NCI-H345 (cell line): ENCODE measurements at places on chromosomes 5 and 9.

GRCh38 chr5:7869474-7870136 lies 657 bp downstream of the MTRR start:
- peak; percentile 27 for DNase-seq

GRCh38 chr5:123808461-123809380 lies 296.7 kb downstream of the CSNK1G3 start:
- no peak for DNase-seq

GRCh38 chr9:87569008-87569509 lies 71.4 kb downstream of the DAPK1 start:
- no peak for DNase-seq

- DNase-seq = no peak
These were observed 22.0 kb downstream of the SLC36A1 start for GRCh38 chr5:151469386-151469785.

GRCh38 chr9:87503927-87504326 lies 6.3 kb downstream of the DAPK1 start:
- DNase-seq = no peak

- DNase-seq = no peak
These were observed 202.6 kb downstream of the KIAA0825 start for GRCh38 chr5:94415798-94416197.

DNA sequence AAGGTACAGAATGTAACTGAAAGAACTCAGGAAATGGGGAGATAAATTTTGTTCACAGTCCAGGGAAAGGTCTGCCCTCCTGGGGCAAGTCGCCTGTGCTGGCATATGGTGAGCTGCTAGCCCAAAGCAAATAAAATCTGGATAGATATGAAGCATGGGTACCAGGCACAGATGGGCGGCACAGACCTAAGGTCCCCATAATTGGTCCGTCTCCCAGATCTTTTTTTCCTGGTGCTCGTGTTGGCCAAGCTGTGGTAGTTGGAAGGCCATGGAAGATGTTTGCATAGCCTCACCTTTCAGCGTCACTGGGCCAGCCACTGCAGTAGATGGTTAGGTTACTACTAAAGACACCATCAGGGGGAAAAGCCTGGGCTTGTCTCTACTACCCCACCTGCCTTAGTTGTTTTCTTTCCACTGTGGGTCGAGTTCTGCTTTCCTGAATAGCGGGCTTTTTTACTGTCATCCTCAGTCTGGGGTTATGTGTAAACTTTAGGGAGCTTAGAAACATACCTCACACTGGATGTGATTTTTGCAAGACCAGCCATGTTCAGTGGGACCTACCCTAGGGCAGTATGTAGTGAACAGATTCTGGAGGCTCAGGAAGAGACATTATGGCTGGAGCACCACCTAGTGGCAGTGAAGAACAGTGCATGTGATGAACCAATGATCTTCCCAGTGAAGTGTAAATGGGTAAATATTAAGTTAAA lies 24.2 kb upstream of the GLRX start:
- peak; percentile 59 for DNase-seq

- no peak for DNase-seq
These were observed 141.1 kb downstream of the GCNT1 start for GRCh38 chr9:76600007-76600615.

GRCh38 chr9:120854596-120855327 lies 12.0 kb upstream of the PSMD5 start:
- no peak for DNase-seq
